ENCODE measurements at places on chromosomes 1 and 21.

DNA sequence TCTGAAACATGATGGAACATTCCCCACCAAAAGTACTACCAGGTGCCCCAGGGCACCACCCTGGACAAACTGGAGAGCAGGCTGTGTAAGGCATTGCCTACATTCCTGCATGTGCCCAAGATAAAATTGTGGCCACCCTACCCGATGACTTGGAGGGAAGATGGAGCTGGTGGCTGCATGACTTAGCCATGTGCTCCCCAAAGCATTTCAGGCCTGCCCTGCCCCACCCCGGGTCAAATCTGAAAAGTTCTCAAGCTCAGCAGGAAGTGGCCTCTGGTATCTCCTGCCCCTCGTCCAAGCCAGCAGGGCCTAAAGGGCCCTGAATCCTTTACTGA lies 8.5 kb downstream of the CD2 start:
- no peak for DNase-seq

DNA sequence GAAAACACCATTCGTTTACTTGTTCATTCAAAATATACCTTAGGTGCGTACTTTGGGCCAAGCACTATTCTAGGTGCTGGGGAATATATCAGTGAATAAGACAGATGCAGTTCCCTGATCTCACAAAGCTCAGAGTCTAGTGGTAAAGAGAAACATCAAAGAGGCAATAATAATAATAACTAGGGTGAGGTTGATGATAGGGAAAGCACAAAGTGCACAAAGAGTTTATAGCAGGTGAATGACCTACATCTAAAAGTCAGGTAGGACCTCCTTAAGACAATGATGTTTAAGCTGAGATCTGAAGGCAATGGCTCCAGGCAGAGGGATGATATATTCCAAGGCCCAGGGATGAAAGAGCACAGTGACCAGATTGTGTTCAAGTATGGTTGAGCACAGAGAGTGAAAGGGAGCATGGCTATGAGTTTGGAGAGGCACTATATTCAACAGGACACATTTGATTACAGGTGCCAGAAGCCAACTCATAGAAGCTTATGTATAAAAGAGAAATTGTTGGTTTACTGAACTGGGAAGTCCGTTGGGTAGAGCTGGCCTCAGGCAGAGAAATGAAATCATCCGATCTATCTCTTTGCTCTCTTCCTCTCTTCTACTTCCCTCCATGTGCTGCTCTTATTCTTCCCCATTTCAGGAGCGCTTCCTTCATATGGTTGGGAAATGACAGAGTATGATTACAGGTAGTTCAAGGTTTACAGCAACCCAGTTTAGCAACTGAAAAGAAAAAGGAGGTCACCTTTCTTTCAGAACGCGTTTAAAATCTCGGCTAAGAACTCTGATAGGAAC lies 23.0 kb upstream of the CCT8 start:
- DNase-seq: no peak

- DNase-seq: no peak
Observed at GRCh38 chr1:168416220-168416619, 127.6 kb downstream of the XCL2 start.

DNA sequence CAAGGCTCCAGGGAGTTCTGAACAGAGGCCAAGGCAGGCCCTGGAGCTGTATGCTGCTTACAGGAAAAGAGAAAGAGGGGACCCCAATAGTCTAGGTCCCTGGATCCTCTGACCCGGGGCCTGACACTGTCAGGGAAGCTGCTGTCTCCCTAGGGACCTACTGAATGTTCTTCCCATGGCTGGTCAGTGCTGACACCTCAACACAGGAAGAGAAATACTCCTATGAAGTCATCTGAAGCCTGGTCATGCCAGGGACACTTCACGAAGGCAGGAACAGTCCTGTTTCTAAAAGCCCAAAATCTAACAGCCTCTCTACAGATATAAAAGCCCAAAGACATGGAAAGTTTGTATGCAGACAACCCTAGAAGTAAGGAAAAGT lies 1.7 kb upstream of the LAD1 start:
- no peak for DNase-seq

- DNase-seq: no peak
Observed at GRCh38 chr1:157966031-157966537, 27.4 kb upstream of the KIRREL1 start.

- DNase-seq: no peak
Observed at GRCh38 chr1:65541161-65541560, 120.7 kb downstream of the LEPR start.

DNA sequence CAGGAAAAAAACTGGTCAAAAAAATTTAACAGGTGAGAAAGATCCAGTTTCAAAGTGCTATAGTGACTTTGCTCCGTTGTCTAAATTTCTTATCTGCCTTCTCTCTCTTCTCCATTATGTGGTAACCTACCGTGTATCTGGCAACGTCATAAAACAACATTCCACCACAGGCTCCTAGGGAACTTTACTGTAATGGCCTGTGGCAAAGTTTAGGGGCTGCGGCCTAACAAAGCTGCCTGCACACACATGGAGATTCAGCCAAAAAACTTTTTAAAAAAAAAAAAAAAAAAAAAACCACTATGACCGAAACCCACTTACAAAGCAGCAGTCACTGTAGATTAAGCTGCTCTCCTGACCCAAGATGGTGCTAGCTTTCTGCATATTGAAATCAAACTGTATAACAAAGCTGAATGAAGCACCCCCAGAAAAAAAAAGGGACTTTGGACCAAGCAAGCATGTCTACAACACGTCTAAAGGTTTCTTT lies 202.6 kb downstream of the SLC45A1 start:
- no peak for DNase-seq

DNA sequence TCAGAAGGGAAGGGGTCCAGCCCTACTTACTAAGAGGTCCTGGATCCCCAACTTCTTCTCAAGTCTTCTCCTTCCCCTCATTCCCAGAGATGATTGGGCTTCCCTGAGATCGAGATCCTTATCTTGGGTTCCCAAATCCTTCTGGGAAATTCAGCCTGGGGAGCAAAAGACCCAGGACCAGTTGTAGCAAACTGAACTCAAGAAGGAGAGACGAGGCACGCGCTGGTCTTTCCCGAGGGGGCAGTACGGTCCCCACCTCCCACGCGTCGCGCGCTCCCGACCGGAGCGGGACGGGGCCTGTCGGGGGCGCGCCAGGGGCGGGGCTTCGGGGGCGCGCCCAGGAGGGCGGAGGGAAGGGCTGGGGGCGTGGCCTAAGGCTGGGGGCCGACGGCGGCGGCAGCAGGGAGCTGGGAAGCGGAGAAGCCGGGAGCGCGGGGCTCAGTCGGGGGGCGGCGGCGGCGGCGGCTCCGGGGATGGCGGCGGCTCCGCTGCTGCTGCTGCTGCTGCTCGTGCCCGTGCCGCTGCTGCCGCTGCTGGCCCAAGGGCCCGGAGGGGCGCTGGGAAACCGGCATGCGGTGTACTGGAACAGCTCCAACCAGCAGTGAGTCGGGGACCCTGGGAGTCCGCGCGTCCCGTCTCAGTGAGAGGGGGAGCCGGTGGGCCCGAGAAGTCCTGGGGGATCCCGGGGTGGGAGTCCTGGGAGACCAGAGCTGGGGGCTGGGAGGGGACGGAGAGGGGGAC lies at the start of gene EFNA3:
TSS of gene EFNA3 (plus strand) at position 369 of the 741 bp plus-strand sequence. CDS start at position 474, 105 bp downstream.
- no peak for DNase-seq

DNA sequence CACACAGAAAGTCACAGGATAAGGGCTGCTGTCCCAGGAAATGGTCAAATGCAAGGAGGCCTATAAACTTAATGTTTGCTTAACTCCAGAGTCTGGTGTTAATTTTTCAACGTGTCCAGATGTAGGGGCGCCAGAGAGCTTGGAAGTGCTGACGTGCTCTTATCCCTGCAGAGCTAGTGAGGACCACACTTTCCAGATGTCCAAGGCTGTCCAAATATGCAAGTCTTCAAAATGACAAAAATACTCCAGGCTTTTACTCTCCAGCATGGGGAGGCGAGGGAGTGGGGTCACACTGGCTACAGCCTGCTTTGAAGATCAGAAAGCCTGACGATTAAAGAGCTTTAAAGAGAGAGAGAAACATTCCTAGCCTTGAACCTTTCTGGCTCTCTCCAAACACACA lies 57.6 kb downstream of the ABCA4 start:
- DNase-seq: no peak

- peak; percentile 35 for DNase-seq
Observed at GRCh38 chr1:201656311-201657032, 117.5 kb downstream of the NAV1 start.

DNA sequence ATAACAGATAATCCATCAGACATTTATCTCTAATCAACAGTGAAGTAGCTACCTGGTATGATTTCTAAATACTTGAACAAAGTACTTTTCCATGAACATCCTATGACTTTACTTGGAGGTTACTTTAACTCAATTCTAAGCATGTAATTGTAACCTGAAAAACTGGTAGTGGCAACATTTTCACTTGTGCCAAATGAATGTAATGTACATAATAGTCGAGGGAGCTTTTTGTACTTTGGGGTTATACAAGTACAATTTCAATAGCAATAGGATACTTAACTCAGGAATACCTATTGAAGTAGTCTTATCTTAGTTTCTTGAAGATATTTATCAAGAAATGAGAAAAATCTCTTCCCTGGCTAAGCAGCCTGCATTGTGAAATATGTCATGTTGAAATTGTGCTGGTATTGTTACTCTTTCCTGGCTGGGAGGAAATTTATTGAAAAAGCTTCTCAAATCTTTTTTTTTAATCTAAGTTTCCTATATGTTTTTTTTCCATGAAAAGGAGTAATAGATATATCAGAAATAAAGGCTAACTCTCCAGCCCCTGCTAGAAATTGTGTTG lies 33.7 kb upstream of the CACYBP start:
- DNase-seq: no peak

GRCh38 chr21:25506261-25506660 lies 101.0 kb downstream of the MRPL39 start:
- no peak for DNase-seq

- DNase-seq: no peak
Observed at GRCh38 chr1:219514728-219515127, 98.2 kb downstream of the ZC3H11B start.

- no peak for DNase-seq
Observed at GRCh38 chr1:231541842-231542241, 13.4 kb downstream of the TSNAX start.

GRCh38 chr1:30034627-30035521 lies 688.5 kb downstream of the MATN1 start:
- no peak for DNase-seq

- DNase-seq: no peak
Observed at GRCh38 chr1:29743264-29743663, 506.9 kb downstream of the PTPRU start.

GRCh38 chr1:6508816-6509189 lies 17.3 kb upstream of the PLEKHG5 start:
- no peak for DNase-seq

- no peak for DNase-seq
Observed at GRCh38 chr1:33142483-33143064, 39.3 kb downstream of the TRIM62 start.

GRCh38 chr1:223547316-223548114 lies 118.0 kb downstream of the CAPN8 start:
- DNase-seq: no peak

DNA sequence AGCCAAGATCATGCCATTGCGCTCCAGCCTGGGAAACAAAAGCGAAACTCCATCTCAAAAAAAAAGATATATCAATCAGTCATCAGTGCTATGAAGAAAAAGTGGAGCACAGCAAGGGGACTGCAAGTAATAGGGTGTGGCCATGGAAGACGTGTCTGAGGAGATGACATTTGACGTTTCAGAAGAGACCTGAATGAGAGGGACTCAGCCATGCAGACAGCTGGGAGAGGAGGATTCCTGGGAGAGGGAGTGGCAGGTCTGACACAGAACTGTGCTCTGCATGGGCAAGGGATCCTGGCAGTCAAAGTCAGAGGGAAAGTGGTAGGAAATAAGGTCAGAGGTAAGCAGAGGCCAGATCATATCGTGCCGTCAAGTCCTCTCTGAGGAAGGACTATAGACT lies 3.3 kb downstream of the LAX1 start:
- no peak for DNase-seq

DNA sequence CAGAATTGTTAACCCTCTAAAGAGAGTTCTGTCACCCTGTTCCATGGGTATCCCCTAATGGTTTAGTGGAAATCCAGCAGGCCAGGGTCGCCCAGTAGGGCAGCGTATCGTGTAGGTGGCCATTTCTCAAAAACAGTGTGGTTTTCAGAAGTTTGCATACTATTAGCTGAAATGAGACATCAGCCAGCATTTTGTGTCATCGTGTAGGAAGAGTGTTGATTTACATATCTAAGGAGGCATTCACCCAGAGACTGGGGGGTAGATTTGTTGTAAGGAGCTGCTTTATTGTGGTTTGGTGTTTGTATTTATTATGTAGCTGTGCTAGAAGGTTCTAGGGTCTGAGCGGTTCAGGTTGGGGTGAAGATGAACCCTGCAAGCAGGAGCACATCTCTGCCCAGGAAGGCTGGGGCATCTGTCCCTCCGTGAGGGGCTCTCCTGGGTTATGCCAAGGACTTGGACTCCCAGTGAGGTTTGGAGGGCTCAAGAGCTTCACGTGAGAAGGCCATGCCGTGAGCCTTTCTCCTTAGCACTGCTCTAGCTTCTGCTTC lies 174.4 kb downstream of the PGBD5 start:
- no peak for DNase-seq

DNA sequence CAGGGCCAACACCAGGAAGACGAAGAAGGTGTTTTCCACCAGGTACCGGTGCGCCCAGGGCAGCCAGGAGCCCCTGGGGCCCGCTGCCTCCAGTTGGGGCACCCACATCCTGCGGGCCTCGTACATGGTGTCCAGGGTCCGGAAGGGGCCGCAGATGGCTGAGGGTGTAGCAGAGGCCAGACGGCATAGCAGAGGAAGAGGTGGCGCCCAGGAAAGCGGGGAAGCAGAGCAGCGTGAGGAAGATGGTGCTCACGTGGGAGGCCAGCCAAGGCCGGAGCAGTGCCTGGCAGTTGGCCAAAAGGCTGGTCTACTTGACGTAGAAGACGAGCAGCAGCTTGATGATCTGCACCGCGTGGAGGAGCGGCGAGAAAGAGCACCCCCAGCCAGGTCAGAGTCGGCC lies 40.4 kb downstream of the ZNF691 start:
- DNase-seq: no peak

DNA sequence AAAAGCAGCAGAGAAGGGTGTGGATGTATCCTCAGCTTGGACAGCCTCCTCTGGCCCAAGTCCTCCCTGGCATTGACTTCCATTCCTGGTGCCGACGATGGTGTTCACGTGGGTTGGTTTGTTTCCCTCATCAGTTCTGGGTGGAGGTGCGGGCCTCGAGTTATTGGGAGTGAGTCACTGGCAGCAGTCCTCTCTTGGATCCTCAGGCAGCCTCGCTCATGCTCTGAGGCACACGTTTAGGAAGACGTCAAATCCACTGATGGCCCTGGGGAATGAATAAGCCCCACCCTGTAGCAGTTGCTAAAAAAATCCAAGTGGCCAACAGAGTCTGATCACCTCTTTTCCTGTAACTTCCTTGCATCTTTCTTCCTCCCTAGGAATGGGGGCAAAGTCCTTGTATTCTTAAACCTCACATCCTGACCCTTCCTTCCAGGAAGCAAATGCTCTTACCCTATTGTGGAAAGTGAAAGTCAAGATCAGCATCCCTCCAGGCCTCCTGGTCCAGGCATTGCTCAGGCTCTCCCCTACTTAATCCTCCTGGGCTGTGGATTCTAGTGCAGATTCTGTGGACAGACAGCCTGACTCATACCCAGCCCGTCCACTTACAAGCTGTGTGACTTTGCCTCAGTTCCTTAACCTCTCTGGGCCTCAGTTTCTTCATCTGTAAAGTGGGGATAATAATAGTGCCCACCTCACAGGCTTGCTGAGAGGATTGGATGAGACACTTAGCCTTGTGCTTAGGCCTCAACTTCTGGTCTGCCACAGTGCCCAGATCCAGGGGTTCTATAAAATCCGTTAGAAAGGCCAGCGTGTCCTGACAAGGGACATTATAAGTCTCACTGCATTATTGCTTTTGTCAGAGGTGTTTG lies 111.1 kb downstream of the TLR5 start:
- no peak for DNase-seq

- DNase-seq: no peak
Observed at GRCh38 chr1:1021010-1021919, 1.3 kb downstream of the AGRN start.
